ENCODE measurements at places on chromosomes 2 and 18.
A peak's percentile ranks its signal among the peaks of the same experiment; 100 is the strongest.

DNA sequence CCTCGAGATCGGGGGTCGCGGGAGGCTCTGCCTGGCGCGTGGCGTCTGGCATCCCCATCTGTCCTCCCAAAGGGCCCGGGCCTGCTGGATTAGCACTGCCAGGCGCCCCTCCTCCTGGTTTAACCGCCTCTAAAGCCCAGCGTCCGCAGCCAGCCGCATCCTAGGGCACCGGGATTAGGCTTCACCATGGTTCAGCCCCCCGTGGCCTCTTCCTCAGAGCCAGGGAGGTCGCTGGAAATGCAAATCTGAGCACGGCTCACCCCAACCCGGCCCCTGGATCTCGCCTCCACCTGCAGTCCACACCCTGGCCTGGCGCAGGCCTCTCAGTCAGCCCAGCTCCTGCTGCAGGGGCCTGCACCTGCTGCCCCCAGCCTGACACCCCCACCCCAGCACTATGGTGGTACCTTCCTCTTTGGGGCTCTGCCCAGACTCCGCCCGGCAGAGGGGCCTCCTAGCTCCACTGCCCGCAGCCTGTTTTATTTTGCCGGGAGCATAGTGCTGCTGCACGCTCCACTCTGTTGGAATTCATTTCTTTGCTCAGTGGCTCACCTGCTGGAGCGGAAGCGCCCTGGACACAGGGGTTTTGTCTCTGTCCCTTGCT, 13.2 kb downstream of the PRELID3A start:
- DNase-seq = no peak

GRCh38 chr18:3671176-3671575, 221.2 kb downstream of the TGIF1 start:
- no peak for DNase-seq

GRCh38 chr2:43274055-43274454, 47.6 kb upstream of the ZFP36L2 start:
- DNase-seq = no peak

DNA sequence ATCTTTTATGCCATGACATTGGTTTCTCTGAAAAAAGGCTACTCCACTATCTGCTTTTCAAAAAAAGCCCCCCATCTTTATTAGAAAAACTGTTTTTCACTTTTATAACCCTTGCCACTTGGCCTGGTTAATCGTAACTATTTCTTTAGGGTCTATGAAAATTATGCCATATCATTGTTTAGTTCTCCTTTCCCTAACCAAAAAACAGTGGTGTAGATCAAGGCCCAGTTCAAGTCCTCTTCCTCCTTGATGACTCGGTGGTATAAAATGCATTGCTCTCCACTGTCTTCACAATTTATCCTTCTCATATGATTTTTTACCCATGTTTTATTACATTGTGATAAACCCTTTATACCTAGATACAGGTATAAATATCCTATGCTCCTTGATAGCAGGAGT, 205.5 kb downstream of the ZNF521 start:
- no peak for DNase-seq

DNA sequence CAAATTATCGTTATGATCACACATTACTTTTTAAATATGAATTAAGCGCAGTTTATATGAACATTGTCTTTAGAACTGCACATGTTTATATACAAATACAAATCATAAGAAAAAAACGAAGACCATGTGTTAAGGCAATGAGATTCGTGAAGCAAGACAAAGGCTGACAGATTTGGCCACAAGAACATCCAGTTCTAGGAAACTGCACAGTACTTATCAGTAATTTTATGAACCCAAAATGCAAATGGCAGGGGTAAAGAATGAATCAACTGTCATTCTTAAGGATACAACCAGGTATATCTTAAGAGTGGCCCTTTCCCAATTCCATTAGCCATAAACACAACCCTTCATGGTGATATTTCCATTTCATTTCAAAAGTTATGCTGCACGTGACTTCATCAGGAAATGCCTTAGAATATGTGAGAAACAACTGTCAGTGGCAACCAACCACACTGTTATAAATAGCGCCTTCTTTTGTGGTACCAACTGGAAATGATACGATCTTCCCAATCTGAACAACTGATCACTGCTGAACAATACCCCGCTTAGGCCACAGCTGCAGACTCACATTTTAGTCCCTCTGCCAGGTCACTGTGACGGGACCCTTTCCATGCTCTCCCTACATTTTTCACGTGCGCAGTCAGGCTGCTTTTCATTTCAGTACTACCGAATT, 144.9 kb downstream of the L3MBTL4 start:
- no peak for DNase-seq

DNA sequence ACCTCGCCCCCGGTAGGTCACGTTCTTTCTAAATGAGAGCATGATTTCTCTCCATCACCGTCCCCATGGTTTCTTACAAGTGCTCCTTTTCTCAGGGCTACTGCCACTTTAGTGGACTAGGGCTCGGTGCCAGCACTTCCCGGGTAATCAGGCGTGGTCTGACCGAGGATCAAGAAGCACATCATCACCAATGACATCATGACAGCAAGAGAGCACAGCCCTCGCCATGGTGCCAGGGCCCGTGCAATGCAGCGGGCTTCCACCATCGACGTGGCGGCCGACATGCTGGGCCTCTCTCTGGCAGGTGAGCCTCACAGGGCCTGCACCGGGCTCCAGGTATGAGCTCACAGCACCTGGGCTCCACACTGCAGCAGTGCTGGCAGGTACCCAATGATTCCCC, 75.2 kb downstream of the INPP4A start:
- no peak for DNase-seq

DNA sequence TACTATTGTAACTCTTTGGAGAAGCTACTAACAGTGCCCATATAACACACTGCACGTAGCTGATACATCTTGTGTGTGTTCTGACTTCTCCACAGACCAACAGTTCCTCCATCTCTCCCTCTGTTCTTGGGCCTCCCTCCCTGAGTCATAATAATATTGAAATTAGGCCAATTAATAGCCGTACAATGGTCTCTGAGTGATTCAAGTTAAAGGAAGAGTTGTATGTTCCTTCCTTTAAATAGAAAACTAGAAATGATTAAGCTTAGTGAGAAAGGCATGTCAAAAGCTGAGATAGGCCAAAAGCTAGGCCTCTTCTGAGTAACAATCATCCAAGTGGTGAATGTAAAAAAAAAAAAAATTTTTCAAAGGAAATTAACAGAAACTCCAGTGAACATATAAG, 828.4 kb upstream of the CHAC2 start:
- DNase-seq = no peak

DNA sequence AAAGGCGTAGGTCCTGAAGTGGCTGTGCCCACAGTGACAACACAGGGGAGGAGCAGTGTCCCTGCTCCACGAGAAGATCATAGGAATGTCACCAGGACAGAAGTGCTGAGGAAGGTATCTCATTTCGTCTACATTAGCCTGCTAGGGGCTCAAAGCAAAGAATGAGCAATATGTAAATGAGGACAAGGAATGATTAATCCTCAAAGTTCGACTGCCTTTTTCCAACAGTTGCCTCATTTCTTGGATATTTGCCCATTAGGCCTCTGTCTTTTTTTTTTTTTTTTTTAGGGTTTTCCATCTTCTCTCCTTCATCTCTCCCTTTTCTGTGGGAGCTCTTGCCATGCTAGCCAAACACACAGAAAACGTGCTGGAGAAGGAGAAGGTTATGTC, 105.2 kb upstream of the ARHGAP28 start:
- DNase-seq = no peak

- no peak for DNase-seq
Measured at GRCh38 chr2:101830555-101830954, 133.0 kb downstream of the MAP4K4 start.

GRCh38 chr2:159550231-159550630, 66.1 kb downstream of the BAZ2B start:
- DNase-seq = no peak

DNA sequence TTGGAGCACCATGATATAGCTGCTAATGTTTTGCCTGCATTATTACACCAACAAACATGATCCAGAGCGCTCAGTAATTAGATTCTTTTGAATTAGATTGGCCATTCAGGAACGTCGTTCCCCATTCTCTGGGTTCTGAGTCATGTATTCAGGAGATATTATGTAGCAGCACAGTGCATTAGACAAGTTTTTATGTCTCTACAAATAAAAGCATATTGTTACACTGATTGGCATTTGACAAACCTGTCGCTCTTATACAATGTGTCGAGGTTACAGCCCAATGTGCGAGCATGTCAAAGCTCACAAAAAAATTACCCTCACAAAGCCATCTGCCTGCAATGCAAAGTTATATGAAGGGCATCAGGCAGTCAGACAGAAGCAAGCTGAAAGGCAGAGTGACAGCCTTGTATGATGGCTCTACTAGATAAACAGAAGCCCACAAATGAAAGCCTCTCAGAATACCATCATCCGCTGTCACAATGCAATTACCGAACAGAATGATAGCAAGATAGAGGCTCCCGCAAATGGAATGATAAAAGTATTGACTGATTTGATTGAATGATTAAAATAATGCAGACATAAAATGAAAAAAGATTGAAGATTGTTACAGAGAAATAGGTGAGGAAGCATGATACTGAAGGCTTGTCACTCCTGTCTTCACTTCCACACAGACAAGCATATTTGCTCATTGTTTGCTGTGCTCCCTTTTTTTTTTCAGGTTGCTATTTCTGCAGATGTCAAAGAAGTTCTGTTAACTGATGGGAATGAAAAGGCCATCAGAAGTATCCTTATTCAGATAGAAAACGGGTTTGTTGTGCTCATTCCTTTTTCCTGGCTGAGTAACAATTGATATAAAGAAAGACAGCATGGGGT, 234.6 kb upstream of the SIX3 start:
- DNase-seq = no peak

- DNase-seq = no peak
Measured at GRCh38 chr2:23241611-23242245, 143.3 kb upstream of the KLHL29 start.

DNA sequence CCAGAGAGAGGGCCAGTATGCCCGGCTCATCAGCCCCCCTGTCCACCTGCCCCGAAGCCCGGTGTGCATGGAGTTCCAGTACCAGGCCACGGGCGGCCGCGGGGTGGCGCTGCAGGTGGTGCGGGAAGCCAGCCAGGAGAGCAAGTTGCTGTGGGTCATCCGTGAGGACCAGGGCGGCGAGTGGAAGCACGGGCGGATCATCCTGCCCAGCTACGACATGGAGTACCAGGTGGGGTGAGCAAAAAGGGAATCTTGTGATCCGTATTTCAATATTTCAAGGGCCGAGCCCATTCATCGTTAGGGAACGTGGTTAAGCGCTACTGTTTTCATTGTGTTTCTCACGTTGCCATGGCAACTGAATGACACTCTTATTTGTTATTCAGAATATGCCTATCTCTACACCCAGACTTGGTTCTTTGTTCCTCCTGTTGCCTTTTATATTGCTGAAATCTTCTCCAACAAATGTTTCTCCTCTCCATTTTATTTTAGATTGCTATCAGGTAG, 81.5 kb downstream of the NRP2 start:
- no peak for DNase-seq

- no peak for DNase-seq
Measured at GRCh38 chr2:16281451-16282335, 341.3 kb downstream of the MYCN start.

DNA sequence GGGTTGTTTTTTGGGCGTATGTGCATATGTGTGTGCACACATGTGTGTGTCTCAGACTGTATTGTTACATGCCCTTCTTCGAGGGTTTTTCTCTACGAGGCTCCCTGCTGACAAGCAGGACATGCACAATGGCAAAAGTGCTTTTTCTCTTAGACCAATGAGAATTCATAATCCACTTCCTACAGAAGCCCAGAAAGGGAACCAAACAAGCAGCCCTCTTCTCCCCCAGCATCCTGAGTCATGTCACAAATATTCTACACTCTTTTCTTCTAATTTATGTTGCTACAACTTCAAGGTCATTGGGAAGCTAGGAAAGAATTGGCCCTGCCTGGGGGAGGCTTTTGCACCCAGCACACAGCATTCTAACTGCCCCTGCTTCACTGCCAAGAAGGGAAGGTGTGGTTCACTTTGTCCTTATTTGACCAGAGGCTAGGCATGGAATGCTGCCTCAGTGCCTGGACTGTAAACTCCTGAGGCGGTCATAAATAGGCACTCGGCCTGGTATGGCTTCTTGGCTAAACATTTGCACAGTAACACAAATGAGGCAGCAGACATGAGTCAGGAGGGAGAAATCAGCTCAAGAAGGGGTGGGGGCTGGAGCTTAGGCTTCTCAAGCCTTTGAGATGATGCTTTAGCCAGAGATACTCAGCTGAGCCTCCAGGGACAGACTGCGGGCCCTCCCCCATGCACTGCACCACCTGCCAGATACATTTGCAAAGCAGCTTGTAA, 92.7 kb upstream of the KLF7 start:
- no peak for DNase-seq

GRCh38 chr18:9221040-9221439, 84.5 kb downstream of the ANKRD12 start:
- DNase-seq = no peak

- no peak for DNase-seq
Measured at GRCh38 chr2:31238906-31239592, 5.1 kb downstream of the EHD3 start.

- DNase-seq = no peak
Measured at GRCh38 chr2:144241801-144242200, 278.1 kb downstream of the ZEB2 start.

DNA sequence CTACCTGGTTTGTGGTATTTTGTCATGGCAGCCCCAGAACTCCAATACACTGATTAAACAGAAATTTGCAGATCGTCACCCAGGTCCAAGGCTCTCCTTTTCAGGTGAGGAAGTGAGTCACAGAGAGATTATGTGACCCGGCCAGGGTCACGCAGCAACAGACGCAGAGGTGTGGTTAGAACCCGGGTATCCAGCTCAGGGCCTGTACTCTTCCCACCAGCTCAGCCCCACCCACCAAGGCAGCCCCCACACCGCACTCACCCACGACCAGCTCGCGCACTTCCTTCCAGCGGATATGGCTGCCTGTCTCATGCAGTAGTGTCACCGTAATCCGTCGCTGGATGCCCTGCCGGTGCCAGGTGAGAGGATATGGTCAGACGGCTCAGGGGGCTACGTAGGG, 48.1 kb downstream of the AQP12A start:
- peak; percentile 31 for DNase-seq

DNA sequence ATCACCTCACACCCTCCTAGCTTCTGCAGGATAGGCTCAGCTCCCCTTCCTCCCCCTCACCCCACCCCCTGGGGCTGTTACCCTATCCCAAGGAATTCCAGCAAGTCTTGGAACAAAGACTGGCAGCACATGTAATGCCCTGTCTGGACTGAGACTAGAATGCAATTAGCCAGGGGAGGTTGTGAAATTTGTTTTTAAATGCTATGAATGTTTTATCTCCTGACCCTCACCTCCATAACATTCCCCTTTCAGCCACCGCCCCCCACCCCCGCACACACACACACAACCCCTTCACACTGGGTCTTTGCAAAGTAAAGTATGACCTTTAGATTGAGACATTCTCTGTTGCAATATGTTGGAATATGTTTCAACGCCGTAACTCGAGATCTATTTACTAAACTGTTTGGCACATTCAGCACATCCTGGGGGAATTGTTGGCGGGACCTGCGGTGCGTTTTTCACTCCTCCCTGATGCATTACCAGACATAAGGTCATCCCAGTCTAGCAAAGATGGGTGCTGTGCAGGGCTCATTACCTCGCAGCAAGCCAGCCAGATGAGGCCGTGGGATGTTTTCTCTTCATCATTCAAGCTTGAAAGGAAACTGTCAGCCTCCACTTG, 290.7 kb upstream of the SLC14A2 start:
- DNase-seq = no peak

- no peak for DNase-seq
Measured at GRCh38 chr2:234071664-234072063, 21.2 kb downstream of the SPP2 start.

GRCh38 chr2:134911400-134911785, 7.2 kb upstream of the CCNT2 start:
- DNase-seq = no peak
